EL (cell line): ENCODE measurements at places on chromosomes 13 and 19.

DNA sequence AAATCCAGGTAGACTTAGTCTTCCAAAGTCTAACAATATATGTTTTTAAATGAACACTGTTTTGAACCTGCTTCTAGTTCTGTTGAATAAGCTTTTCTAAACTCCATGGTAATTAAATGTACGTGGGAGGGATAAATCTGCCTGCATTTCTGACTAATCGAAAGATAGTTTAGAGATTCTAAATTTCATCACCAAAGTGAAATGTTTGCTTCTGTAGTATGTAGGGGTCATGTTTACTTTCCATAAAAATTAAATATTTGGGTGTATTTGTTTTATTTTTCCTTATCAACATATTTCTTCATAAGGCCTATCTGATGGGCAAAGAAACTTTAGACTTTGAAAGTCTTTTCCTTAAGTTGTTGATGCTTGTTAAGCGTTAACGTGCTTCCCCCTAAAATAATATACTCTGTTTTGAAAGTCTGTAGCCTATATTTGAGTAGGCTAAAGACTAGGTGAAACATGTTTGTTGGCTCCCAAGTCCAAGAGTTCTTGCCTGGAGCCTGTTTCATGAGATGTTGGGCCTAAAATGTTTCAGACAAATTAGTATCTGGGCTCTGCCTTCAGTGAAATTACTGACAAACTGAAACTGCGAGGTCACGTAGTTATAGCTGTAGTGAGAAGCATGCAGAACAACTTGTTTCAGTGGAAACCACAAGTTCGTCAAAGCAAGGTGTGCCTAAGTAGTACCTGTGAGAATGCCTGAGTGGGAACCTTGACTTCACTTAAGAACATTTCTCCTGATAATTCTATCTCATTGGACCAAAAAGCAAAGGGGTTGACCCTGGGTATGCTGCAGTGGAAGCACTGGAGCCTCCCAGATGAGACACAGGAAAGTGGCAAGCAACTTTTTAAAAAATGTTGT, 126.2 kb downstream of the LMO7 start:
- DNase-seq = no peak

GRCh38 chr13:80513196-80513595, 172.3 kb upstream of the SPRY2 start:
- DNase-seq = no peak

DNA sequence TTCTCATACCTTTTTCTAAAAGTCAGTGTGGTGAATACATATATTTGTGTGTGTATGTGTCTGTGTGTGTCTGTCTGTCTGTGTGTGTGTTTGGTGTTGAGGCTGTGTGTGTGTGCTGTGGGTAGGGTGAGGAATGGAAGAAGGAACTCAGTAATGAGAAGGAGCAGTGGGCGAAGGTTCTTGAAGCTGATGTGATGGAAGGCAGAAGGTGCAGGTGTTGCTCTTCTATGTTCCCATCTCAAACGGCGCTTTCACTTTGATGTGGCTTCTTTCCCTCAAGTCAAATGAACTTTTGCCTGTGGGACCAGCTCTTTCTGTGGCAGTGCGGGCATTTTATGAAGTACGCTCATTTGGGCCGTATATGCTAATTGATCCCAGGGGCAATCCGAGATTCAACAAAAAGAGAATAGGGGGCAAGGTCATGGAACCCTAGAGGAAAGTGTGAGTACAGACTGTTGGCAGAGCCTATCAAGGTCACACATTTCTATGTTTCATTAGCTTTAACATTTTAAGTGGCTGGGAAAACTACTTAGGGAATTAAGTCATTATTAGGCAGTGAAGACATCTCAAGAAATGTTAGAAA, 15.2 kb downstream of the BIVM start:
- no peak for DNase-seq

GRCh38 chr19:36939153-36939552, 23.0 kb downstream of the ZNF568 start:
- DNase-seq = no peak

DNA sequence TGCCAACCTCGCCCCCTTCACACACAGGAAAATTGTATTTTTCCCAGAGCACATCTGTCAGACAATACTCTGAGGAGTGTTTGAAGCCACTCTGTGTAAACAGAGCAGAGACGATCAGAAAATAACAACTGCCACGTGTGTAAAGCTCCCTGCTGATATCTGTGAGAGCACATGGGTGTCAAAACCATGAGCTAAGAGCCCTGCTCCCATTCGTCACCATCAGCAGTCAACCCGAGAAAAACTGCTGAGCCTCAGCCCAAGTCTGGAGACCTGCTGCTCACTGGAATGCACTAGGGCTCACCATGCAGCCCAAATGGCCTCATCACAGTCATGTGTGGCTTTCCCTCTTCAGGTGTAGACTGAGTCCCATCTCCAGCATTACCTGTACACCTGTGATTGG, 304.1 kb downstream of the FGF14 start:
- no peak for DNase-seq

GRCh38 chr13:106492588-106493475, 42.6 kb downstream of the EFNB2 start:
- no peak for DNase-seq

- no peak for DNase-seq
Measured at GRCh38 chr13:42685751-42686150, 95.6 kb upstream of the FAM216B start.

- peak; percentile 28 for DNase-seq
Measured at GRCh38 chr13:39051157-39051556, 12.9 kb downstream of the NHLRC3 start.

- peak; percentile 1 for DNase-seq
Measured at GRCh38 chr13:64753233-64754000, 2476.7 kb downstream of the PCDH9 start.

DNA sequence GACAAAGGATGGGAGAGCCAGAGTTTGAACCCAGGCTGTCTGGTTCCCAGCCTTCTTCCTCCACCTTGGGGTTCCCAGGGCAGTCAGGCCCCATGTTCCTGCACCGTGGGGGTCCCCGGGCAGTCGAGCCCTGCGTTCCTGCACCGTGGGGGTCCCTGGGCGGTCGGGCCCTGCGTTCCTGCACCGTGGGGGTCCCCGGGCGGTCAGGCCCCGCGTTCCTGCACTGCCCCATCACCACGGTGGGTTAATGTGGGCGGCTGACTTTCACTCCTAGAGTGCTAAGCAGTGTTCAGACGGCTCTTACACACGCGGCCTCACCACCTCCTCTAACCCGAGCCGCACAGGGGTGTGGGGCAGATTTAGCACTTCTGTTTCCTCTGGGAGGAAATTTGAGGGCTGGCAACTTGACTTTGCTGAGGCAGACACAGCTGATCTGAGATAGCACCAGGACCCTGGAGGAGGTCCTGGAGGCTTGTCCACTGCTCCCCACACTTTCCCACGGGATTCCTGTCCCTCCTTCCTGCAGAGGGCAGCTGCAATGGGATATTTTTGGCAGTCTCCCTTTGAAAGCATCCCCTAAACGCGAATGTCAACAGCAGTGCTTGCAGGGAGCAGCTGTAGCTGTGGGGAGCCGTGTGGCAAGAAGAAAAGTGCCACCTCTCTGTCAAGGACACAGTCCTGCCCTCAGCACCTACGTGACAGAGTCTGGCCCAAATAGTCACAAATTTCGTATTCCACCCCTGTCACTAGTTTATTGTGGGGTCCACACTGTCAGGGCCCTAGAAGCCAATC, 239.4 kb downstream of the TEX29 start:
- DNase-seq = no peak

- no peak for DNase-seq
Measured at GRCh38 chr13:81770868-81771505, 1430.1 kb upstream of the SPRY2 start.

DNA sequence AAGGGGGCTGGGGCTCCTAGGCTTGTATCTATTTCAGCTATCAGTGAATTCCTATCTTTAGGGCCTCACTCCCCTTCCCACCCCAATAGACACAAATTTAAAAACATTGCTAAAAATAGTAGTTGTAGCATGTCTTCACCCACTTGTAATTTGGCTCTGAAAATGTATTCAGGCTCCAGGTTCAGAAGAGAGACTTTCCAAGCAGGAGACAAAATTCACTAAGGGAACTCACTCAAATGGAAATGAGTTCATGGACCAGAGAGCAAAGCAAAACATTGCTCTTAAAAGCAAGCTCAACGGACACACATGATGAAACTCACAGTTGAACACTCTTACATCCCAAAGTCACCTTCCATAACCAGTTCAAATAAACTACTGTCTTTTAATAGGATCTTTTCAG, 36.8 kb downstream of the PHF11 start:
- no peak for DNase-seq

DNA sequence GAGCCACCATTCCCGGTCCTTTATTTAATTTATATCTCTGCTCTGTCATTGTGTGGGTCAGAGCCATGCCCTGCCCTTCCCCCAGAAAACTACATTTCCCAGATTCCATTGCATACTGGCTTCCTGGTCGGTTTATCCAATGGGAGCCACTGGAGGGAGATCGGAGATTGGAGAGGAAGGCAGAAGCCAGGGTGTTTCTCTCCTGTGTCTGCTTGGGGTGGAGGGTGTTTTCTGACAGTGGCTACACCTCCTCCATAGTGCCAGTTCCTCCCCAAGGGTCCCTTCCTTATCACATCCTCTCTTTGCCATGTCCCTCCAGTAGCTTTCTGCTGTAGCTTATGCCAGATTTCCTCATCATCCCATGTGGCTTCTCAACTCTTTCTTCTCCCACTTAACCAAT, 19.0 kb downstream of the OLFM2 start:
- DNase-seq = peak; percentile 64

- no peak for DNase-seq
Measured at GRCh38 chr13:42592915-42593900, 19.3 kb downstream of the TNFSF11 start.

GRCh38 chr13:37627428-37627827, 28.9 kb upstream of the POSTN start:
- no peak for DNase-seq

DNA sequence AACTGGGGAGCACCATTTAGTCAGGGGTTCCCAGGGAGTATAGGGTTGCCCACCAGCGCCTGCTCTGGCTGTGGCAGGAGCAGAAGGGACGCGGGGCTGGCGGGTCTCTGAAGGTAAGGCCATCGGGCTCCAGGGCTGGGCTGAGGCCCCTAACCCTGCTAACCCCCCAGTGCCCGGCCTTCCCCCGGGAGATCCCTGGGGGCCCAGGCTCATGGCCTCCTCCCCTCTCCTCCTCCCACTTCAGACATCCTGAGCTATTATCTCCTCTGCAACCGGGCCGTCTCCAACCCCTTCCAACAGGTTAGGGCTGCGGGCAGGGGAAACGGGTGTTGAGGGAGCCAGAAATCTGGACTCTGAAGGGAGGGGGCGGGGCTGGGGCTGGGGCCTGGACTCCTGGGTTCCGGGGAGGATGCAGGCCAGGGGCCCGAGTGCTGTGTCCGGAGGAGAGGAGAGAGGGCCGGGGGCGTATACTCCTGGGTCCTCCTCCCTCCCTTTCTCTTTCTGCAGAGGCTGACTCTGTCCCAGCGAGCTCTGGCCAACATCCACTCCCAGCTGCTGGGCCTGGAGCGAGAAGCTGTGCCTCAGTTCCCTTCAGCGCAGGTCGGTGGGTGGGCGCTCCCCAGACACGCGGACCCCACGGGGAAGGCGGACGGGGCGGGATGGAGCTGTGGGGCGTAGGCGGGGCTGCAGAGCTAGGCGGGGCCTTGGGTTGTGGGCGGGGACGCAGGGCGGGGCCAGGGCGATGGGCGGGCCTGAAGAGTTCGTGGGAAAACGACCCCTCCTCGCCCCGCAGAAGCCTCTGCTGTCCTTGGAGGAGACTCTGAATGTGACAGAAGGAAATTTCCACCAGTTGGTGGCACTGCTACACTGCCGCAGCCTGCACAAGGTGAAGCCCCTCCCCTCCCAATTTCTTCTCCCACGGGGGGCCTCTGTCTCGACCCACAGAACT, 15.3 kb downstream of the TTYH1 start:
- peak; percentile 25 for DNase-seq

GRCh38 chr13:64782466-64782865, 2447.7 kb downstream of the PCDH9 start:
- no peak for DNase-seq

- DNase-seq = no peak
Measured at GRCh38 chr19:45663800-45664199, 4.2 kb upstream of the GIPR start.

- DNase-seq = peak; percentile 39
Measured at GRCh38 chr13:25330541-25330940, 29.1 kb downstream of the NUP58 start.

DNA sequence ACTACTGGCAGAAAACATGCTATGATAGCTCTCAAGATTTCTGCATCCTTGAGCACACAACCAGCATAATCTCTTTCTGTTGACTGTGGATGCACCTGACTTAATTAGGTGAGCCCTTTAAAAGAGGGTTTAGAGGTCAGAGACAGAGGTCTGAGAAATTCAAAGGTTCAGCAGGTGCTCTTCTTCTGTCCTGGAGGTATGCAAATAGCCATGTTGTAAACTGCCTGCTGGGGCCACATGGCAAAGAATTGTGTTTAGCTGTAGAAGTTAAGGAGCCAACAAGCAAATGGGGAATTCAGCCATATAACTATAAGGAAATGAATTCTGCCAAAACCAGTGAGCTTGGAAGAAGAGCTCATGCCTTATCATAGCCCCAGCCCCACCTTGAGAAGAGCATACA, 11.6 kb upstream of the DCLK1 start:
- DNase-seq = no peak

DNA sequence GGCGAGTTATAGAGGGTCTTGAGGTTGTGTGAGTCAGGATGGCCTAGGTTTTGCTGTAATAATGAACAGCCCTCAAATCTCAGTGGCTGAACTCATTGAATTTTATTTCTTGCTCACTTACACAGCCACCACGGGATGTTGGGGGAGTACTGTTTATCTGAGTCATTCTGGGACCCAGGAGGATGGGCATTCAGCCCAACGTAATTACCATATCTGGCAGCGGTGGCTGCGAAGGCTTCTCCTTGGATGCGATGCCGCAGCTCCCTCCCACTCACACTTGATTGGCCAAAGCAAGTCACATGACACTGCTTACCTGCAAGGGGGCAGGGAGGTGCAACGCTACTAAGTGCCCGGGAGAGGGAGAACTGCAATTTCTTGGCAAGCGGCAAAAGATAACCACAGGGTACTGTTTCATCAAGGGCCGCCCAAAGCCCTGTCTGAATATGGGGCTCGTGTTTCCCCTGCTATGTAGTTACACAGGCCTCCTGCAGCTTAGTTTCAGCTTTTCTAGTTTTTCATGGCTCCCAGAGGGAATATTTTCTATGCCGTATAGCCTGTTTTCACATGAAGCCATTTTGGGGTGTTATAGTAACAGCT, 19.9 kb downstream of the ZSWIM9 start:
- peak; percentile 17 for DNase-seq

- no peak for DNase-seq
Measured at GRCh38 chr19:19649155-19649554, 5.7 kb upstream of the GMIP start.

GRCh38 chr13:34933786-34934185, 8.3 kb upstream of the NBEA start:
- DNase-seq = no peak
